Femur (tissue), 1 donor: ENCODE measurements at places on chromosomes 7 and 10.

- DNase-seq = no peak
These were observed 200.3 kb downstream of the BICC1 start for GRCh38 chr10:58712982-58713381.

GRCh38 chr10:128274938-128275337 is 148.7 kb upstream of the MKI67 start:
- peak; percentile 72 for DNase-seq

DNA sequence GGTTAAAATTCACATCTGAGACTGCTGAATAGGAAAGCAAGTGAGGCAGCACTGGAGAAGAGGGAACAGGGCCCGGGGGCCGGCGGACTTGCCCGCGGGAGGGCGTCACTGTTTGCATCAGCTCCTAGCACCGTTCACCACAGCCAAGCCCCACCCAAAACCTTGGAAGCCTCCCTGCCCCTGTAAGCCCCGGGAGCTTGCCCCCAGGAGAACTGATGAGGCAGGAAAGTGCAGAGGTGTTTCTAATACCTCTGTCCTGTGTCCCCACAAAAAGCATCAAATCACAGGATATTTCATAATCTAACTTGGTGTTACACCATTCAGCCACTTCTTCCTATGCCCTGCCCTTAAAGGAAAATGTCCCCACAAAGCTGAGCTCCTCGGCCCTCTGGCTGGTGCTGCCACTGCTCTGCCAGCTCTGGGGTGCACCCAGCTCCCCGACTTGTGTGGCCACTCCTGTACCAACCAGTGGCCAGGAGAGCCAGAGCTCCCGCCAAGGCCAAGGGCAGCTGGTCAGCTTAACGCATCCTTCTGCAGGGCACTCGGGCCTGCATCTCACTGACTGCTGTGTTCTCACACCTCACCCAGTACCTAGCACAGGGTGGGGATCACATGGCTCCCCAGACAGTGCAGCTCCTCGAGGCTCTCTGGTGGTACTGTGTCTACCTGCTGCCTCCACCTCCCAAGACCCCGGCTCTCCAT is 47.3 kb upstream of the CNPY1 start:
- DNase-seq = no peak

DNA sequence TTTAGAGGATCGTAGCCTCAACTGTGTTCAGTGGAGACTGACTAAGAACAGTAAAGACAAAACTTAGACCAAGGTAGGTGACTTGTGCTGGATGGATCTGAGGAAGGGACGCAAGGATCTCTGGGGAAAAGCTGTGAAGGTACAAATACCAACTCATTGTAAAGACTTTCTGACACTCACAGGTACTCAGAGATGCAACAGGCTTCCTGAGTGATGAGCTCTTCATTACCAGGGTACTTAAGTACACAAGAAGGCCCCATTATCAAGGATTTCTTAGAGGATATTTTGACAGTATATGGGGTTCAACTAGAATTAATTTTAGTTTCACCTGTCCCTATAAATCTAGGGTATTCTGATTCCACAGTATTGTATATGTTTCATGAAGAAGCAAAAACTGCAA is 440.7 kb downstream of the PLXDC2 start:
- DNase-seq = no peak

- DNase-seq = peak; percentile 89
These were observed 236.1 kb downstream of the ELMO1 start for GRCh38 chr7:37212556-37212955.

GRCh38 chr10:48336978-48337599 is 30.6 kb downstream of the MAPK8 start:
- no peak for DNase-seq

DNA sequence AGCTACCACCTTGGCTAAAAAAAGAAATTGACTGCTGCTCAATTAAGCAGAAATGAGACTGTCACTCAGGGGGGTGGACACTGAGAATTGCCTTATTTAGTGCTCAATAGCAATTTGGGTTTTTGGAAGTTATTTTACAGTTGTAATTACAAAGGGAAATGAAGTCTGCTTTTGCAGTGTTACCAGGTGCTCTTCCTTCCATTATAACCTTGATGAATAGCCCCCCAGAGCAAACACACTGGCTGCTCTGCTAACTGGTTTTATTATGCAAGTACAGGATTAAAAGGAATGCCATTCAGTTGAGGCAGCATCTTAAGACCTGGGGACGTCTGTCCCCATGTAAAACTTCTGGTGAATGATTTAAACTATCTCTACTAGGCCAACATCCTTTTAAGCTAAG is 191.0 kb downstream of the EVX1 start:
- DNase-seq = no peak

DNA sequence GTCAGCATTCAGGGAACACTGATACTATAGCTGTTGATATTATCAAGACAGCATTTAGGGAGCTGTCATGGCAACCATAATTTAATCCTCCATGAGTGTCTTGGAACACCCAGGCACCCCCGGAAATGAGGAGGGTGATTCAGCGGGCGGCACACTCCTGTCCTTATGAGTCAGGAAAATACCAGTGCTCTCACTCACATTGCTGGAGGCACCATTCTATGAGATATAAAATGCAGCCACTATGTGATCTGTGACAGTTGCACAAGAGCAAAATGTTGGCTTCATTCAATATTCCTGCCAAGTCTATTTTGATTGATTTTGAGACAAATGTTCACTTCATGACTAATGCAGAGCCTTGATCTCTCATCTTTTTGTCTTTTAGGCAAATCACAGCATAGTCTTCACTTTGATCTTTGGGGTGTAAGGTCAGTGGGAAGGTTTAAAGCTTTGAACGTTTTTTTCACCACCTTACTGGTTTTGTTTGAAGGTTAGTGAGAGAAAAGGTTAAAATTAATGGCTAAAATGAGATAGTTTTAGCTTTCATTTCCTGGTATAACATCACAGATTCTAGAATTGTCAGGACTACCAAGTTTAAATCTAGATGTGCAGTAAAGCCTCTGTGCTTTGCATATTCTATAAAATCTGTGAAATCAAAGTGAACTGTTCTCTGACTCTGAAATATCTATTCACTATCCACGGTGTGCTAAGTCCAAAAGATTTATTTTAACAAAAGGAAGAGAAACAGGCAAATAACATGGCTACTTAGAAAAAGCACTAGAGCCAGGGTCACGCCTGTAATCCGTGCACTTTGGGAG is 12.4 kb upstream of the ARHGAP12 start:
- no peak for DNase-seq
